WTC11 (cell line): ENCODE measurements at places on chromosomes 13 and 19. TPM values are rescaled to one million over a fixed set of nuclear protein-coding genes. Genes with fewer than 3 reads are reported as not detected.

ZNF844 gene
- total RNA-seq = 9.1 to 10.5 TPM (median 9.4 TPM) in 3 replicates

MATK gene
- total RNA-seq = 26.1 to 29.0 TPM (median 28.3 TPM) in 3 replicates

GIPC3 gene
- total RNA-seq = 1.0 to 2.3 TPM (median 1.6 TPM) in 3 replicates

DNA sequence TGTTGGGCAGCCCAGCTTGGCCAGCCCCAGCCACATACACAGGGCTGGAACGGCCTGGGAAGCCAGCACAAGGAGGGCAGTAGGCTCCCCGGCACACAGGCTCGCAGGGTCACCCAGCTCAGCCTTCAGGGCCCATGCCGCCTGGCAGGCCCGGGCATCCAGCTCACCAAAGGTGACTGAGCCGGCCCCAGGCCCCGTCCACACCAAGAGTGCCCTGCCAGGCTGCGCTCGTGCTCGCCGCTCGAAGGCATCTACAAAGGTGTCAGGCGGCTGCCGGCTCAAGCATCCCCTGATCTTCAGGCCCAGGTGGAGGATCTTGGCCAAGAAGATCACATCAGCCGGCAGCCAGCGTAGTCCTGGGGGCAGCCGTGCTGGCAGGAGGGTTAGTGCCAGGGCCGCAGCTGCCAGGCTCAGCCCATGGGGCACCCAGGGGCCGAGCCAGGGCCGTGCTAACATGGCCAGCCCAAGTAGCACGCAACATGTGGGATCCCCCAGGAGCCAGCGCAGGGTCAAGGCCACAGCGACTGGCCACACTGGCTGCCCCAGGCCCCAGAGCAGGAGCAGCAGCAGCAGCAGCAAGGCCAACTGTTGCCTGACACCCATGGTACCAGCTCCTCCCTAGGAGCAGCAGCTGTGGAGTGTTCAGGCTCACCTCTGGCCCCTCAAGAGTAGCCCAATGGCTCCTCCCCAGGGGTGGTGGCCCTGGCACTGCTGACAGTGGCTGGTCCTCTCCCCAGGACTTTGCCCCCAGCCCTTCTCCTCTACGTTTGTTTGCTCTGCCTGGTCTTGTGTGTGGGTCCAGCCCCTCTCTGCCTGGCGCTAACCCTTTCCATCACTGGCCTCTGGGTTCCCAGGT lies at the start of gene SLC27A5:
Gene SLC27A5 (minus strand): TSS at position 640 of the 856 bp plus-strand sequence. CDS start 37 bp downstream, at position 603.
- DNase-seq = no peak
- no peak within 1 kb of the TSS for H3K4me3 ChIP-seq
- no peak within 1 kb of the TSS for H3K27ac ChIP-seq
- H3K4me1 ChIP-seq = peaks cover 18% of the 10 kb centered on the region
- H3K27me3 ChIP-seq = peaks cover 20% of the 10 kb centered on the region
- peaks cover 15% of the 10 kb centered on the region for H3K36me3 ChIP-seq

DAND5 gene
- 0.18 to 0.23 TPM (median 0.22 TPM) in 3 replicates for total RNA-seq

SIGLEC12 gene
- not detected in 3 replicates for total RNA-seq

ANKLE1 gene
- 9.1 to 12.9 TPM (median 10.2 TPM) in 3 replicates for total RNA-seq

ZNF780A gene
- 14.5 to 20.5 TPM (median 15.9 TPM) in 3 replicates for total RNA-seq

DNA sequence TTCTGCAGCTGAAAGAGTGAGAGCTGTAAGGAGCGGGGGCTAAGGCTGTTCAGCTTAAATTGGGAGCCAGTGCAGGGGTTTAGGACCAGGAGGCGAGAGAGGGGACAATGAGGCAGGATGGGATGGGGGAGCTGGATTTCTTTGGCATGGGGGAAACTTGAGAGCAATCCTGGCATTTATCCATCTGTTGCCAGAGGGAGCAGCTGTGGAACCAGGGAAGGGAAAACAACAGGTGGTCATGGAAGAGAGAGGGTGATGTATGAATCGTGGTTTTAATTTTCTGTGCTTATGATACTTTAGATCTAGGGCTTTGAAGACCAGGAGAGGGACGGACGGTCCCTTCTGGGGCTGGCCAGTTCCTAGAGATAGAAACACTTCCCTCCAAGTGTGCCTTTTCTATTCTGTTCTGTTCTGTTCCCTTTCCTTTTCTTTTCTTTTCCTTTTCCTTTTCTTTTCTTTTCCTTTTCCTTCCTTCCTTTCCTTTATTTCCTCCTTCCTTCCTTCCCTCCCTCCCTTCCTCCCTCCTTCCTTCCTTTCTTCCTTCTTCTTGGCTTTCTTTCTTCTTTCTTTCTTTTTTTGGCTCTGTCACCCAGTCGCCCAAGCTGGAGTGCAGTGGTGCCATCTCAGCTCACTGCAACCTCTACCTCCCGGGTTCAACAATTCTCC lies 16.0 kb upstream of the CCL25 start:
- peaks cover 13% of the 10 kb centered on the region for H3K27me3 ChIP-seq
- DNase-seq = no peak
- H3K27ac ChIP-seq = no peak overlapping the region

GRCh38 chr13:101026736-101027398 lies 352.3 kb upstream of the TMTC4 start:
- no peak overlapping the region for H3K4me3 ChIP-seq
- H3K36me3 ChIP-seq = no peaks in the 10 kb centered on the region
- no peak for DNase-seq
- no peak overlapping the region for H3K27ac ChIP-seq
- H3K4me1 ChIP-seq = peaks cover 13% of the 10 kb centered on the region
